ENCODE measurements at places on chromosomes 1 and 21.

DNA sequence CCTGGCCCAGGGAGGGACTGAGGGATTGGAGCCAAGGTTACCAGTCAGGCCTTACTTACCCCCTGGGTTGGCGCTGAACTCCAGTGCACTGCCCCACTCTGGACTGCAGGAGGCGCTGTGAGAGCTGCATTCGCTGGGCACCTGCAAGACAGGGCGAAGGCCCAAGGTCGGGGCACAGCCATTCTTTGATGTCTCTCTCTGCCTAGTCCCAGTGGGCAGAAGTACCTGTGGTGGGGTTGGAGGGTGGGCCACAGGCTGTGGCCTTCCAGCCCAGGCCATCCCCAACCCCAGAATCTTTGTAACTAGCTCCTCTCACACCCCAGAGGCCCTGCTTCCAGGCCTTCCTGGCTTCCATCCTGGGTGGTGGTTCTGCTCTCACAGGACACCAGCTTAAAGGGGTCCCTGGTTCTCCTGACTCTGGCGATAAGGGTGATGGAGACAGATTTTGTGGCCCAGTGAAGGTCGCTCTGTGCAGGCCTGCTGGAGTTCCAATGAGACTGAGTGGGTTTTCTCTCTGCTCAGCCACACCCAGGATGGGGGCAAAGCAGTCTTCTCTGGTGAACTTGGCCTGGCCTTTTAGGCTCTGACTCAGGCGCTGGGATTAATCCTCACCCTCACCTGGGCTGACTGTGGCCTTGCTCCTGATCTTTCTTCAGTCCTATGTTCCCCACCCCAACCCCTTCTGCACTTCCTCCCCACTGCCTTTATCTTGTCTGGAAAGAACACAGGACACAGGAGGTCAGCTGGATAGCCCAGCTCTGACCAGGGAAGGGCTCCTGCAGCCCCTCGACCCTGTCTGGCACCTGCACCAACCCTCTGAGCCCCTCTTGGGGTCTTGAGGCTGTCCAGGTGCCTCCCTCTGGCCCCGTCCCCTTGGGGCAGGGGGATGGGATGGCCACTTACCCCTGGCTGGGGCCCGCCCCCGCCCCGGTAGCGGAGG lies 954 bp downstream of the MYOG start:
- DNase-seq = peak; percentile 35

- DNase-seq = peak; percentile 82
Observed at GRCh38 chr1:59696421-59697115, 118.2 kb upstream of the HOOK1 start.

DNA sequence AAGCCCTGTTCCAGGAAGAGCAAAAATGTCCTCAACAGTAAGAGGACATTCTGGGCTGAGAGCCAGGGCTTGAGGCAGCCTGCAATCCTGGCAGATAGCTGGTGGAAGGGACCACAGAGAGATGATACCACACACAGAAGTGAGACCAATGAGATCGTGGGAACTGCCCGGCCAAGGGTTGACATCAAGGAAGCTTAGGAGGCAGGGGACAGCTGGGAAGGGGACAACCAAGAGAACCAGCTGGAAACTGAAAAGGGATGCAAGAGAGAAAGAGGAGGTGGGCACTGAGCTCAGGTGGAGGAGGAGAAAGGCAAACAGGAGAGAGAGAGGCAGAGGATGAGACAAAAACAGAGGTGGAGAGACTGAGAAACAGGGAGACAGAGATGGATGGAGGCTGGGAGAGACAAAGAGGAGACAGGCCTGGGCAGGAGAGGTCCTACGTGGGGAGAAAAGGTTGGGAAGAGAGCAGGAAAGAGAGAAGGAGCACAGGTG lies 9.2 kb downstream of the PDZK1IP1 start:
- peak; percentile 87 for DNase-seq

GRCh38 chr1:207312604-207312920 lies 8.9 kb upstream of the CD55 start:
- DNase-seq = no peak

GRCh38 chr1:117606649-117607430 lies 992 bp downstream of the TENT5C start:
- DNase-seq = peak; percentile 77

DNA sequence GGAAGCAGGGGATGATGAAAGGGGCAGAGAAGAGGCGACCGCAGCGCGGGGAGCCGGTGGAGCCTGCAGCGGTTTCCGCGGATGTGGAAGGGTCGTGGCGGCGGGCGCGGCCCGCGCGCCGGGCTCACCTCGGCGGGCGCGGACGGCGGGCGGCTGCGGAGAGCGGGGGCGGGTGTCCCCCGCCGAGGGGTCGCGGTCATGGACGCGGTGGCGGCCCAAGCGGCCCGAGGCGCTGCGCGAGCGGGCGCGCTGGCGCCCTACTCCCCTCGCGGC lies 572 bp downstream of the LPGAT1 start:
- DNase-seq = no peak

GRCh38 chr1:56070601-56071000 lies 508.8 kb downstream of the PLPP3 start:
- DNase-seq = no peak

GRCh38 chr1:88885933-88886332 lies 5.4 kb downstream of the GTF2B start:
- no peak for DNase-seq

- no peak for DNase-seq
Observed at GRCh38 chr21:46008893-46009621, 27.5 kb downstream of the COL6A1 start.

DNA sequence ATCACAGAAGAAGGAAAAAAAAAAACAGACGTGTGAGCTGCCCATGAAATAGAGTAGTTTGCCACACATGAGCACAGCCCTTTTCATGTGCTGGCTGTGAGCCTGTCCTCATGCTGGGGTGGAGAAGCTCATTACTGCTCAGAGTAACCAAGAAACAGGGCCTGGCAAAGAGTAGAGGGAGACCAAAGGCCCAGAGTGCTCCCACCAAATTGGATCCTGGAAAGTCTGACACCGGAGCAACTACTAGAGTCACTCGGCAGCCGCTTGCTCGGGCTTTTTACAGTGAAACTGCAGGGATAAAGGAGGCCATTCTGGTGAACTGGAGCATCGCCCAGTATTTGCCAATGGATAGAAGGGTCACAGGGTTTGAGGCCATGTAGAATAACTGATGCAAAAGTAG lies 64.4 kb upstream of the BARHL2 start:
- DNase-seq = no peak

GRCh38 chr1:181595234-181595633 lies 111.9 kb downstream of the CACNA1E start:
- no peak for DNase-seq

- no peak for DNase-seq
Observed at GRCh38 chr1:32234792-32235191, 12.2 kb upstream of the FAM167B start.

DNA sequence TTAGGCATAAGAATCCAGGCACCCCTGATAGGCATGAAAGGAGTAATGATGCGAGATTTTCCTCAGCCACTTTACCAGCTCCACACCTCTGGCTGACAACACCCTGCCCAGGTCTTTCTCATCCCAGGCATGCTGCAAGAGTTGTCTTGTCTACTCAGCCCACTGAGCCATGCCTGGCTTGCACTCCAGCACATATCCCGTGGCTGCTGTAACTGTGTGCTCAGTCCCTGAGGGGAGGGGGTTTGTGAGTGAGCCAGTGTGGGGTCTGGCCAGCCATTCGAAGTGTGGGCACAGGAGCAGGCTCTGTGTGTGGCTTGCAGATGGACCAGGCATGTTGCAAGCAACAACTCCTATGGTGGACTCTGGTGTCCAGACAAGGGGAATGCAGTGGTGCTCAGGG lies 529.6 kb downstream of the ADGRL2 start:
- DNase-seq = no peak

DNA sequence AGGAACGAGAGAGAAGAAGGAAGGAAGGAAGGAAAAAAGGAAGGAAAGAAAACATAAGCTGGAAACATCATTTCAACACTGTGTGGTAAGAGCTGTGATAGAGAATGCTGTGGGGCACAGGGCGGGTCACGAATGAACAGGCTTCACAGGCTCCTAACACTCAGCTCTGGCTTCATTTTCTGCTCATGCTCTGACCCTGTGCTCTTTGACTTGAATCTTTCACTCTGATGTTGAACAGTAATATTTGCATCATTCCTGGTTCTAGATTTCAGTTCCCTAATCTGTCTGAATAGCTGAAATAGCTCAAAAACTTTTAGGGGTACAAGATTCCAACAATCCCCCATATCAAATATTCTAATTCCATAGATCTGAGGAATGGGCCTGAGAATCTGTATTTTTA lies 207.3 kb downstream of the LHX8 start:
- no peak for DNase-seq

GRCh38 chr1:198959032-198959431 lies 320.2 kb downstream of the PTPRC start:
- peak; percentile 19 for DNase-seq

DNA sequence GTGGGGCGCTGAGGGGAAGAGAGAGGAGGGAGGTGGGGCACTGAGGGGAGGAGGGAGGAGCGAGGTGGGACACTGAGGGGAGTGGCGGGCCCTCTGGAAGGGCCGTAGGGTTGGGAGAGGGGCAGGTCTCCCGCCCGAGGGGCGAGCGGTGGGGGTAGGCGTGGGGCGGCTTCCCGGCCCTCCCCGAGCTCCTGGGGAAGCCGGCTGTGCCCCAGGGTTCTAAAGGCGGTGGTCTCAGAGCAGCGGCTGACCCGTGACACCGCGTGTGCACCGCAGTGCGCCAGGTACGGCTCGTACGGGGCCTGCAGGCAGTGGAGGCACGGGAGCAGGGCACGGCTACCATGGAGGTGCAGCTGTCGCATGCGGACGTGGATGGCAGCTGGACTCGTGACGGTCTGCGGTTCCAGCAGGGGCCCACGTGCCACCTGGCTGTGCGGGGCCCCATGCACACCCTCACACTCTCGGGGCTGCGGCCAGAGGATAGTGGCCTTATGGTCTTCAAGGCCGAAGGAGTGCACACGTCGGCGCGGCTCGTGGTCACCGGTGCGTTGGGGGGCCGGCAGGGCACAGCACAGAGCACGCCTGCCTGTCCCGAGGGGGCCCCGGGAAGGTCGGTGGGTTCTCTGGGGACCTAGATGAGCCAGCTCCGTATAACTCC lies 68.5 kb downstream of the OBSCN start:
- no peak for DNase-seq

- no peak for DNase-seq
Observed at GRCh38 chr1:225981714-225982113, 17.4 kb downstream of the SDE2 start.

DNA sequence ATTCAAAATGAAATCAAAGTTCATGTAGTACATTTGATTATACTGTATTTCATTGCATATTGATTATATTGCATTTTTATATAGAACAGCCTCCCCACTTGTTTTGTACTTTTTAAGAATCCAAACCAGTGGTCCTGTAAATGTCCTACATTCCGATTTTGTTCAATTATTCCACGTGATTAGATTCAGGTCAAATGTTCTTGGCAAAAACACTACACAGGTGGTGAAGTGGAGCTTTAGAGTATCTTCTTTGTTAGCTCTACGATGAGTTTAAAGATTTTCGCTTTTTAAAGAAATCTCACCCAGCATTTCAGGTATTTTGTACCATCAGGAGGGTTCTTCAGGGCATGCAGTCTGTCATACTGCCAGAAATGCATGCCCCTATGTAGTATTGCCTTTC lies 120.6 kb downstream of the TRIM33 start:
- no peak for DNase-seq

DNA sequence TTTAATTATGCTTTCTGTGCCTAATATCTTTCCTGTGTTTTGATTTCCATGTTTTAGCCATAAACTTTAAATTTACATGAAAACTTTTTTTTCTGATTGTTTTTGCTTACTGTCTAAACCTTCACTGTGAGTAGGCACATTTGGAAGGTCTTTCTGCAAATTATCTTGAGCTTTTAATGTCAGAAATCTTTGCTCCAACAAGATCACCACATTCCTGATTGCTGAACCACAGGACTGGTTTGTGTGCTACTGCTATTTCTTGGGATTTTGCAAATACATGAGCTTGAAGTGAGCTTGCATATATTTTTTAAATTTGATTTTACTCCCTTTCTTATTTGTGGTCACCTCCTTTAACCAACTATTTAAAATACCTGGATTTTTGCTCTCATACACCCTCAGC lies 61.3 kb downstream of the PTBP2 start:
- no peak for DNase-seq

DNA sequence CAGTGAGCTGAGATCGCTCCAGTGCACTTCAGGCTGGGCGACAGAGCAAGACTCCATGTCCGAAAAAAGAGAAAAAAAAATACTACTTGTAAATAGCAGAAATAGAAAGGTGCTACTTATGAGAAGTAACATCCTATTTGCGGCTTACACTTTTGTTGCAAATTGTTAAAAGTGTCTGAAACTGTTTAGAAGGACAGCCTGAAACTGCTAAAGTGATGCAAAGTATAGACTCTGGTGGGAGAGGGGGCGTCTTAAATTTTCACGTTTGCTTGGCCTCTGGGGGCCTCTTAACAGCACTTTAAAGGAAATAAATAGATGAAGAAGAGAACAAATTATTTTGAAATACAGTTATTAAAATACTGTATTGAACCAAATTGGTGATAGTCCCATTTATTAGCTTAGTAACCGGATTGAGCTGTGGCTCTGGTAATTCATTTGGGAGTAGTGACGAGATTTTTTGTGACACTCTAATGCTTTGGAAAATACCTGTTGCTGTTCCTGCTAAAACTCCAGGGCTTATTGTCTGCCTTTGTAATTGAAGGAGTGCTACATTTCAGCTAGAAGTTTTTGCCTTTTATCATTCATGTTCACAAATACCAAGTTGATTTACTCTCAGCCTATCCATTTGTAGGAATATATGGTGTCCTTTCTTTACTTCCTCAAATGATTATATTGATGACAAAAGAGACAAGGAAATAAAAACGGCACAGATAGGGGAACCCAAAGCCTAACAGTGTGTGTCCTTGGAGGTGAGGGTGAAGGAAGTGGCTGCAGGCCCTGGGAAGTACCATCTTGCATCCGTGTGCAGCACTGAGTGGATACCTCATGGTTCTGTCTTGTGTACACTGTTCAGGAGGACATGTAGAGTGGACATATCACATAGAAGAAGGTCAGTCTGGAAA lies 6.2 kb downstream of the PKNOX1 start:
- peak; percentile 55 for DNase-seq

DNA sequence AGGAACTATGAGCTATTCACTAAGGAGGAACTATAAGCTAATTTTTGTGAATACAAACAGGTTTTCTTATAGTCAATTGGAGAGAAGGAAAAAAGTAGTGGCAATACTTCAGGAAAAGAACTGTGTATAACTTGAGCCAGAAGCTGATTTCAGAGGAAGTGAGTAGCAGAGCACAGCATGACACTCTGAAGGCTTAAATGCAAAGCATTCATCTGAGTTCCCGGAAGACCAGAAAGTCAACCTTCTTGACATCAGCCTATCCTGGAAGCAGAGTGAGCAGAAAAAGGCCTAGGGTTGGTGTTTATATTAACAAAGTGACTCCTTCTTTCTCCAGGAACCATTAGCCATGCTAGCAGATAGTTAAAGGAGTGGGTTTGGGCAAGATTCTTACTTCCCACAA lies 545.2 kb downstream of the MRPL39 start:
- no peak for DNase-seq

- no peak for DNase-seq
Observed at GRCh38 chr1:172489847-172490246, 43.1 kb upstream of the SUCO start.

GRCh38 chr1:99776120-99776519 lies 9.7 kb upstream of the FRRS1 start:
- no peak for DNase-seq

GRCh38 chr1:94622757-94623156 lies 81.2 kb upstream of the F3 start:
- DNase-seq = no peak

GRCh38 chr1:43522776-43523480 lies 7.8 kb upstream of the PTPRF start:
- peak; percentile 96 for DNase-seq

- DNase-seq = peak; percentile 40
Observed at GRCh38 chr21:45132841-45133573, 58.6 kb downstream of the ADARB1 start.

Measured in hematopoietic multipotent progenitor cell treated with erythropoietin and hydrocortisone succinate and interleukin-3 and kit ligand, for 4 days (in vitro differentiated cells).